Stimulated activated naive B cell treated with anti-CD40 and anti-IgM and Interleukin-4, amounts not matched to agents 10 μg/mL and 1 μg/mL and 100 μg/mL, for 72 hours (primary cell): ENCODE measurements at places on chromosomes 2 and 18.

GRCh38 chr2:68749345-68749744 is 14.7 kb downstream of the ARHGAP25 start:
- DNase-seq: no peak

- no peak for DNase-seq
These were observed 185.5 kb downstream of the PTGR3 start for GRCh38 chr18:75023473-75023872.

- DNase-seq: no peak
These were observed 710.2 kb upstream of the SLC39A10 start for GRCh38 chr2:194946826-194947225.

DNA sequence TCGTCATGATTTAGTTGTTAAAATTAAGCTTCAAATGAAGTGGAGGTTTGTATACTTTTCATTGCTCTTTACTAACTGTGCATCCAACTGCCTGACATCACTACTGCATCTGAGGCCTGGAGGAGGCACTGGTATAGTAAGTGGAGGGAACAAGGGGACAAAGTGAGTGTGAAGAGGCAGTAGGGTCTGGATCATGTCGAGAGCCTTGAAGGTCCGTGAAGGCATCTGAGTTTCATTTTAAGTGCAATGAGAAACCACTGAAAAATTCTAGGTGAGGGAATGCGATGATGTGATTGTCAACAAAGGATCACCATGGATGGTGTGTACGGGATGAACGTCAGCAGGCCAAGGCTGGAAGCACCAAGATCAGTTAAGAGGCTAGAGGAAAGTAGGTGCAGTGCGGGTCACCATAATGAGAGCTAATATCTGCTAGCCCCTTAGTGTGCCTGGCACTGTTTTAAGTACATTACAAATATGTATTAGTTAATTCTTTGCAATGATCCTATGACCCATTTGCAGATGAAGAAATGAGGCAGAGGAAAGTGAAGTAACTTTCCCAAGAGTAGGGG is 96.1 kb downstream of the CABYR start:
- no peak for DNase-seq

- no peak for DNase-seq
These were observed 46.3 kb downstream of the TMEM247 start for GRCh38 chr2:46525522-46526155.

- no peak for DNase-seq
These were observed 288.4 kb upstream of the ID2 start for GRCh38 chr2:8393506-8393905.

DNA sequence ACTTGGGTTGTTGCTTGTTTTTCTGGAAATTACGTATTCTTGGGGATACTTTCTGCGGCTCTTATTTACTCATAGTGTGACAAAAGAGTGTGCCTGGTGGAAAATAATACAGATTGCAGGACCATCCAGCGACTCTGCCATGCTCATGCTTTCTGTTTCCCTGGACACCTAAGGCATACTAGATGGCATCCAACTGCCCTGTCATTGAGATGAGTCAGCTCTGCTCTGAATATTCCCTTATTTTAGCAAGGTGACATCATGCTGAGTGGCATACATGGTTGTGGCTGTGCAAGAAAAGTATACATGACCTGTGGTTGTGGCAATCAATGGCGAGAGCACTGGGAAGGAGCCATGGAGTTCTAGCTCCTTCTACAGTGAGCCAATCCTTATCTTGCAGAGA is 471.0 kb downstream of the TMEM182 start:
- DNase-seq: no peak

DNA sequence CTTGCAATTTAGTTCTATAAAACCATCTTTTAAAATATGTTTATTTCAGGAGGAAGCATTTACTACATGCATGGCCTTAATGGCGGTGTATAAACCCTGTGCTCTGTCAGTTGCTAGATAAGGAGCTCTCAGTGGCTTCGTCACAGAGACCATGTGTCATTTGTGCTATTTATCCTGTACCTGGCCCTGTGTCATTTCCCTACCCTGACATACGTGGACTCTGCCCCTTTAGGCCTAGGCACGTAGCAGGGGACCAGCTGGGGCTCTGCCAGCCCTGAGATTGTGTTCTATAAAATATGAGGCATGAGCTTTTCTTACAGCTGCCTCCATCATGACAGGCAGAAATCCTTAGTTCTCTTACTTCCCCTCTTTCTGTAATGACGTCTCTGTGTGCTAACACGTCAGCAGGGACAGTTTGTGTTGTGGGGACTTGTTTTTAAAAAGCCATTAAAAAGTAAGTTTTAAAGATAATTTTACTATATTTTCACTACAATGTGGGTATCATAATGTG is 88.0 kb downstream of the ITGB1BP1 start:
- no peak for DNase-seq

GRCh38 chr2:141055531-141055930 is 1075.3 kb downstream of the LRP1B start:
- DNase-seq: no peak

- DNase-seq: no peak
These were observed 12.8 kb upstream of the SMCHD1 start for GRCh38 chr18:2642771-2643170.

GRCh38 chr18:12882453-12883371 is 1.3 kb downstream of the PTPN2 start:
- no peak for DNase-seq

- DNase-seq: peak; percentile 21
These were observed 6.1 kb upstream of the LBH start for GRCh38 chr2:30225131-30225762.

GRCh38 chr2:99691926-99692325 is 202.1 kb upstream of the REV1 start:
- no peak for DNase-seq

- no peak for DNase-seq
These were observed 166.7 kb downstream of the CLIP4 start for GRCh38 chr2:29281916-29282247.

GRCh38 chr2:228118940-228119339 is 62.5 kb downstream of the SPHKAP start:
- DNase-seq: no peak

DNA sequence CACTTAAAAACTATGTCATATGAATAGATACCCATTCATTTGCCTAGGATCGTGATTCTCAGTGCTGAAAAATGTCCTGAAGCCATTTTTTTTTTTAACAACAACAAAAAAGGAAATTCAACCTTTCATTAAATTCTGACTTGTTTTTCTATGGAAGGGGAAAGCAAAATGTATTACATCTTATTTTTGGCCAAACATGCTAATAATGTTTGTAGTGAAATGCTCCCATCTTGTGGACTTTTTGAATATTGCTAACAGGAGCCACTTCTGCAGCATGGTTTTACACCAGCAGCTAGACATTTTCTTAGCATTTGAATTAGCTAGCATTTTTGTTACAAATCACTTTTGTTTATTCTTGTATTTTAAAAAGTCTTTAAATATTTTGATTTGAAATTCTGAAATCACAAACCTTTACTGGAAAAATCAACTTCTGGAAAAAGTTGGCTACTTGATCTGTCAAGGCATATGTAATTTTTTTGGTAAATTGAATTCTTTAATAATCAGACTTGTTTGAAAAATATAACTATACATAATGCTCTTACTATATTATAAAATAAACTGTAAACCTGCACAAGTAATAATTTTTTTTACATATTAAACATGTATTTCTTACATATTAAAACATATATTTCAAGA is 75.8 kb downstream of the KIDINS220 start:
- no peak for DNase-seq

DNA sequence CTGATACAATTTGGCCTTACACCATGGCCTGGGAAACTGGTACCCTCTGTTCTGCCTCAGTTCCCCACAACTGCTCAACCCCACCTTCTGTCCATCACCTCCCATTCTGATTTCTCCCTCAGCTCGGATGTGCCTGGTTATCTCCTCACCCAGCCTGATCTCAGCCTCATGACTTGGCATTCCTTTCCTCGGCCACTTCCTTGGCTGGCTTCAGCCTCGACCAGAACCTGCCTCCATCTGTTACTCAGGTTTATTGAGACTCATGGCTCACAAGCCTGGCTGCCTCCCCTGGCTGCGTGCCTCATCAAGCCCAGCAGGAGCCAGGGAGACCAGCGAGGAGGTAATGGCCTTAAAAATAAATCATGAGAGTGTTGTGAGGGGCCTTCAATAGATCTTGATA is 356.2 kb upstream of the SPRED2 start:
- no peak for DNase-seq

DNA sequence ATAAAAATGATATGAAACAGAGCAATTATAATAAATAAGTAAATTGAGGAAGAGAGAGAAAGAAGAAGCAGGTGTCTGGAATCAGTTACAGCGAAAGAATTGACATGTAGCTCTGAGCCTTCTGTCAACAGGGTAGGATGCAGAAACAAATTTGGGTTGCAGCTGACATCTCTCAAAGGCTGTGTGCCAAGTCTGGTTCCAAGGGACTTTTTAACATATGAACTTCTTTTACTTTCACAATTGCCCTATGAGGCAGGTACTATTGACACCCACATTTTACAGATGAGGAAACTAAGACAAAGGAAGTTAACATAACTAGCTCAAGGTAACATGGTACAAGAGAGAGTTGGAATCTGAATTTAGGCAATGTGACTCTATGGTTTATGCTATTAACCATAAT is 260.0 kb downstream of the ASXL3 start:
- no peak for DNase-seq

- DNase-seq: no peak
These were observed 30.9 kb downstream of the NRXN1 start for GRCh38 chr2:51000849-51001617.

DNA sequence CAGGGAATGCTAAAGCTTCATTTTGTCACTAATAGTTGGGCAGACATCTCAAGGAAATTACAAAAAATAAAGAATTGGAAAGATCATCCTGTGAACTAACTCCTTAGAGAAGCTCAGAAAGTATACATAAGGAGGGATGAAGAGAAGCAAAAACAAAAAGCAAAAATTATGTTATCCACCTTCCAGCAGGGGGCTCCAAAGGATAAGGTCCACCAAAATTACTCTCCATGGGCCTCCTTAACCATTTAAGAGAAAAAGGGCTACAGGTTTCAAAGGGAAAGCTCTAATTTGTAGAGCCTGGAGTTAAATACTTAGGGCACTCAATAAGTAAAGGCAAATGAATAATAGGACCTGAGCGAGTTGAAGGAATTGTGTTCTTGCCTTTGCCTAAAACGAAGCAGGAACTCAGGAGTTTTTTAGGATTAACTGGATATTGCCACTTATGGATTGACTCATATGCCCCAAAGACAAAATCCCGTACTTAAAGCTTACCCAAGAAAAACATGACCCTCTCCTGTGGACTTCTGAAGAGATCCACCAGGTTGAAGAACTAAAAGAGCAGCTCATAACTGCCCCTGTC is 1167.9 kb downstream of the DSC3 start:
- no peak for DNase-seq

GRCh38 chr2:19419211-19419880 is 60.9 kb upstream of the OSR1 start:
- DNase-seq: no peak

GRCh38 chr2:242057379-242058040 is 188.0 kb downstream of the RTP5 start:
- no peak for DNase-seq

GRCh38 chr2:169452080-169452479 is 27.2 kb upstream of the BBS5 start:
- DNase-seq: no peak

- no peak for DNase-seq
These were observed 69.2 kb downstream of the RFTN2 start for GRCh38 chr2:197606180-197606579.

DNA sequence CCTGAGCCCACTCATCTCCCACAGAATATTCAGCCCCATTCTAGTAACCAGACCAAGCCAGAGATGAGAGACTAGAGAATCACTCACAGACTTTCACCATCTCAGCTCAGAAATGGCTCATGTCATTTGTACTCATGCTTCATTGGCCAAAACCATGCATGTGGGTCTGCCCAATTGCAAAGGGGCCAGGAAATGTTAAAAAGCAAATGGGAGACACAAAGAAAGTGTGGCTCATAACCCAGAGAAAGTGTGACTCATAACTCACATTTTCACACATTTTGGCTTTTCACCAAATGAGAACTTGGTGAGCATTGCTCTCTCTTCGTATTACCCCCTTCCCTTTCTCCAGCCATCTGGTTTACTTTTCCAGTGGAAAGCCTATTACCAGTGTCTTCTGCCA is 66.2 kb downstream of the MDH1 start:
- no peak for DNase-seq

DNA sequence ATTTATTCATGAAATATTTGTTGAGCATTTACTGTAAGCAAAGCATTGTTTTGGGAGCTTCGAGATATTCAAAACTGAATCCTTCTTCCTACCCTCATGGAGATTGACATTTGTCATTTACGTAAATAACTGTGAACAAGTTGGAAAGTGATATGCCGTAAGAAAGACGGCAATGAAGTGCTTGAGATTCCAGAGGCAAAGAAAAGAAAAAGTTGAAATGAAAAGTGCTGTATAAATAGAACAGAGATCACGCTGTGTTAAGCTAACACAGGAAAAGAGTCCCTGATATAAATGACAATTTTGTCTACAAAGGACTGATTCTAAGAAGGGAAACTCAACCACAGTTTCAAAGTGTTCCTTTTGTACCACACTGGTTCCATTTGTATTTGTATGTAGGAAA is 1.8 kb downstream of the CHRNA1 start:
- no peak for DNase-seq

GRCh38 chr2:28350791-28351285 is 41.8 kb upstream of the FOSL2 start:
- no peak for DNase-seq

GRCh38 chr18:22423878-22424564 is 6.3 kb upstream of the CTAGE1 start:
- no peak for DNase-seq

GRCh38 chr2:195675783-195676427 is 18.9 kb downstream of the SLC39A10 start:
- no peak for DNase-seq

DNA sequence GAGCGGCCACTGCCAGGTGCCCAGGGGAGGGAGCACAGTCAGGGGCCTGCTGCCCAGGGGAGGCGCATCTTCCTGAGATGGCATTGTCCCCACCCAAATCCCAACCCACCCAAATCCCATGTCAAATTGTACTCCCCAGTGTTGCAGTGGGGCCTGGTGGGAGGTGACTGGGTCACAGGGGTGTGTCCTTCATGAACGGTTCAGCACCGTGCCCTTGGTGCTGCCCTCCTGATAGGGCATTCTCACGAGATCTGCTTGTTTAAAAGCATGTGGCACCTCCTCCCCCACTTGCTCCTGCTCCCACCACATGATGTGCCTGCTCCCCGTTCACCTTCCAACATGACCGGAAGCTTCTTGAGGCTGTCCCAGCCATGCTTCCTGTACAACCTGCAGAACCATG is 27.6 kb downstream of the ANKMY1 start:
- no peak for DNase-seq

DNA sequence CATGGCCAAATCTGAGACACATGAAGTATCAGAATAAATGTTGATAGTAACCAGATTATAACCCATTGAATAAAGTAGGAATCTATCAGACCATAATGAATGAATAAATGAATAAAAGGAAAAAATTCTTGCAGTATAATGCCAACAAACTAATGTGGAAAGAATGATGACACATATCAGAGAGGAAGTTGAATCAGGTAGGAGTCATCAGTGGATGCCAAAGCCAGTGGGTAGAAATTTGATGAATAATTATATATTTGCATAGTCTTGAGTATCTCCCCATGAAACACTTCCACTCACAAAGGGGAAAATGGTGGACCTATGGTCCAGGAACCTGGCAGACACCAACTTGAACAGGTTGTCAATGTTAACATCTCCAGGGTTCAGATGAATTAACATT is 68.6 kb downstream of the GALNT3 start:
- no peak for DNase-seq
